ENCODE measurements at places on chromosomes 3 and 15.

- no peak for DNase-seq
These were observed 67.0 kb downstream of the MCTP2 start for GRCh38 chr15:94298364-94298763.

- no peak for DNase-seq
These were observed 11.0 kb downstream of the NDUFB5 start for GRCh38 chr3:179615458-179616173.

DNA sequence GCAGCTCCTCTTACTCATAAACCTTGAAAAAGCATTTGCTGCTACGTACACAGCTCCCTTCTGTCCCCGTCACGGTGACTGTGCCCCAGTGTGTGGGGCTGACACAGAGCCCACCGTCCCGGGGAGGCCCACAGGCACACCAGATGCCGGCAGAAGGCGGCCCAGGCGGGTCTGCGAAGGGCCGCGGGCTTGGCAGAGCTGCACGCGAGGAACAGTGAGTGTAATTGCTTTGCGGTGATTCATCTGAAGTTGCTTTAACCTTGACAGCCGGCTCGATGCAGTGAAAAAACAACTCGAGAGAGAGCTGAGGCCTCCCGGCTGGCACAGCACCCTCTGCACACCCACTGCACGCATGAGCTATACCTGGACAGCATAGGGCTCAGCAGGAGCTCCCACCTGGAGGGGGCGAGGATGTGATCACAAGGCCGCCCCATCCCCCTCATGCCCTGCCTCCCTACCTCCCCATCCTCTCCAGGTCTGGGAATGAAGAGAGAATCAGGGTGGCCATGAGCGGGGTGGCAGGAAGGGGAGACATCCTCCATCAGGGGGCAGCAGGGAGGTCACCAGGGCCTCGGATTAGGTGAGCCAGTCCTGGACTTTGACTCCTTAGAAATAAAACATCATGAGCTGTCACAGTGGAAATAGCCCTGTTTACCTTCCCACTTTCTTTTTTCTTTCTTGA is 172.7 kb downstream of the MEGF11 start:
- no peak for DNase-seq

DNA sequence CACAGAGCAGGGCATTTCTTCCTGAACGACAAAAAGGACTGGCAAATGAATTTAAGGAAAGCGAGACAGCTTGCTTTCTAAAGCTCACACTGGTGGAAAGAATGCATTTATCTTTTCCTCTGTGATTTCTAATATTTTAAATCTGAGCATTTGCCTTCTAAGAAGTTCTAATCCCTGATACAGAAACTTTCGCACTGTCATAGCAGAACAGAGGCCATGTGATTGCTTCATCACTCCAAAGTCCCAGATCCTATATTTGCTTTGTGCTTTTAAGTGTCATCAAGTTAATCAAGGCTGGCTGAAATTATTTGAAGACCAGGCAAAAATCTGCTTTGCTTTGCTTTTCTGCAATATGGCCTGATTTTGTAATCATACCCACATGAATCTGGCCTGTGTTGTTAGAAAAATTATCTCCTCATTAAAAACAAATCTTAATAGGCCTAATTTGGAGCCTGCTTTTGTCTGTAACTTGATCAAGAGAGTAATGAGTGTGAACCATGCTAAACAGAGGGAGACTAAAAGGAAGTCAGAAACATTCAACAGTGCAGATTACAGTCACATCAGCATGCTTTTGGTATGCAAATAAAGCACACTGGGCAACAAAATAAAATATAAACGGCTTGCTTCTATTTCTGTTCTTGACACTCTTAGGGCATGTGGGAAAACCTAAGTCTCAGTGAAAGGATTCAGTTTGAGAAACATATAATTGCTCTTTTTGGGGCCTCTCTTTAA is 178.2 kb upstream of the ADAMTS9 start:
- no peak for DNase-seq

DNA sequence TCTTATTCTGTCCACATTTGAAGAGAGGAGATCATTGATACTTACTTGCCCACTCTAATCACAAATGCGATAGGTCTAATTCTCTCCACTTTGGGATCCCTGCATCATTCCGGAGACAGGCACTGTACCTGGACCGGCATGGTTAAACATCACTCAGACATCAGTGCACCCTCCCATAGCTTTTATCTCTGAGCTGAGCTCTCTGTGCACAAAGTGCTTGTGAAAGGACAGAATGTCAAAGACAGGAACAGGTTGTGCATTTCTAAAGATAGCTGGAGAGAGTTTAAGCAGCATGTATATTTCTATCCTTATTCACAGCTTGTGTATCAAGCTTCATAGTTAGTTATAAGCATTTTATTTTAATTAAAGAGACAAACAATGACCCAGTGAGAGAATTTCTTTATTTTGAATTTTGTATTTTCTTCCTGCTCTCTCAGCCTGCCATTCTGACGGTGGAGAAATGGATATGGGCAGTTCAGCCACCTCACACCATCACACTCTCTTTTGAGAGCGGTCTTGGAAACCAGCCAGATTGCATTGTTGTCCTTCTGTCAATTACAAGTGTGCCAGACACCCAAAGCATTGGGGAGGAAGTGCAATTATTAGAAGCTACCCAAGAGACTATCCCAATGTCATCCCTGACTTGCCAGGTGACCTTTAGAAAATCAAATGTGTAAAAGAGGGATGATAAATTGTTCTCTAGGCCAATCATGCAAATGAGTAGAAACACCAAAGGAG is 65.2 kb upstream of the CHL1 start:
- no peak for DNase-seq

- no peak for DNase-seq
These were observed 549 bp upstream of the SOX14 start for GRCh38 chr3:137763594-137763938.

DNA sequence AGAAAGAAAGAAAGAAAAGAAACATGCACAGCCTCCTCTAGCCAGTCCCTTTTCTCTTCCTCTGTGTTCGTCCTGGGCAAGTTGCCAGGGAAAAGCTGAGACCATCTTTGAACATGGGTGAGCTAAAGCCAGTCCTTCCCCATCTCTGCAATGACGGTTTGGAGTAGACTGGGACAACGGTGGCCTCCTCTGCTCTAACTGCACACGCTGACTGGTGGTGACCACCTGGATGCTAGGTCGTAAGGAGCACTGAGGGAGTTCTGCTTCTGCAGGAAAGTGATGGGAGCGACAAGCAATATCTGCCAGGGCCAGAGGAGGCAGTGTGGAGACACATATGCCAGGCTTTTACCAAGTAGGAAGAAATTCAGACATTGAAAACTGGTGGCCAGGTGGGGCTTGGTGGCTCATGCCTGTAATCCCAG is 111.7 kb downstream of the NUP210 start:
- peak; percentile 24 for DNase-seq

DNA sequence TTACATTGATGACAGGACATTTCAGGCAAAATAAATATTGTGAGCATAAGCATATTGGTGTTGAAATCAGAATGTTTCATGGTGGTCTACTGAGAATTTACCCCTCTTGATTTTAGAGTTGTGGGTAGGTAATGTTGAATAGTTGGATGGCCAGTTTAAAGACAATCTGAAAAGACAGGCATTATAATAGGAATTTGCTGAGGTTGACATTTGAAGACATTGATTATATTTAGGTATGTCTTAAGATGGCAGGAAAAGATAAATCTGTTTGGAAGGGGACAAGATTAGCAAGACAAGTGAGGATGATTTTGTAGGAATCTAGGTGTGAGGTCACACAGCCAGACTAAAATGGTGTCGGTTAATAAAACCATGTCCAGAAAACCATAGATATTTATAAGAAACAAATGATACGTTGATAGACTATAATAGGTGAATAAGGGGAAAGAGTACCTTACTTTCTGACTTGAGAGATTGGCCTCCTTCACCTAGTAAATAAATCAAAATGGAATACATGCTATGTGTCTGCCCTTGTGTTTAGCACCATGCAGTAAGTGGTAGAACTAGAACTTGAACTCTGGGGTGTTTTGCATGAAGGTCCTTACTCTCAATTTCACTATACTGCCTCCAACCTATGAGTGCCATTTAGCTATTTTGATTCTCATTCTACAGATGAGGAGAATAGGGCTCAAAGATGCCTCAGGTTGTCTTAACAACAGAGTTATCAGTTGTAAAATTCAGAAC is 57.9 kb downstream of the ALCAM start:
- DNase-seq: no peak

- no peak for DNase-seq
These were observed 35.7 kb downstream of the DNASE1L3 start for GRCh38 chr3:58175187-58175436.

- no peak for DNase-seq
These were observed 22.3 kb downstream of the NKIRAS1 start for GRCh38 chr3:23894254-23895061.

- DNase-seq: no peak
These were observed 248.3 kb downstream of the VPS13C start for GRCh38 chr15:61811952-61812351.

- DNase-seq: peak; percentile 27
These were observed 15.3 kb downstream of the SPCS1 start for GRCh38 chr3:52721002-52721729.

DNA sequence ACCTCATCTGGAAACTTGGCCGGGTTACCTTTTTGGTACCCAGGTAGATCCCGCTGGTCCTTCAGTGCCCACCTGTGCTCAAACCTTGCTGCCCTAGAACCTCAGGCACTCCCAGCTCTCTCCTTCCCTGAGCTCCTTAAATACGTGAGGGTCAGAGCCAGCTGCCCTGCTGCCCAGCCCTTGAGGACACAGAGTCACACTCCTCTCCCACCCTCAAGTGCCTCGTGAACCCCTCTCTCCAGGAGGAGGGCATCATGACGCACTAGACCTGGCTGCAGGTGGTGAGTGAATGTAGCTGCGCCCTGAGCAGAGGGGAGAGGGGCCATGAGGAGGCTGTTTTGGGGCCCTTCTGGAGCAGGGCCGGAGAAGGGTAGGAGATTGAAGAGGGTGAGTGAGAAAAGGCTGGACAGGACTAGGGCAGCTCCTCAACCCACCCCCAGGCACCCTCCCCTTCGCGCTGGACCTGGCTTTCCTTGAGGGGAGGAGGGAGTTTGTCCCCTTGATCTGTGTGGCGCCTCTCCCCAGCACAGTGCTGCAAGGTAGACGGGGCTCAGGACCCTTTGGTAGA is 941 bp downstream of the SLC12A8 start:
- no peak for DNase-seq

DNA sequence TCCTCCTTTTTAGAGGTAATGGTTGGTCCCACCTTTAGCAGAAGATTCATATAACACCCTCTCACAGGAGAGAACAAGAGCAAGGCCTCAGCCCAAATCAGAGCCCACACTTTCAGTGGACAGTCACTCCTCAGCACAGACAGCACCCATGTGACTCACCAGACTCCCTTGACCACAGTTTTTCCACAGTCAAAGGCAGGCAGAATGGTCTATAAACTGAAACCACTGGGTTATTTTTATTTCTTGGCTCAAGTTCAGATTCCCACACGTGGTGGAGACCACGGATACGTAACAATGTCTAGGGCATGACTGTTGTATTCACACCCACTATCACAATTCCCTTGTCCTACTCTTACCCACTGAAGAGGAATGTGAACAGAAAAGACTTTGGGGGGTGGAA is 237.8 kb upstream of the UBE2E1 start:
- DNase-seq: no peak

GRCh38 chr3:118986734-118987133 is 47.9 kb downstream of the IGSF11 start:
- no peak for DNase-seq

DNA sequence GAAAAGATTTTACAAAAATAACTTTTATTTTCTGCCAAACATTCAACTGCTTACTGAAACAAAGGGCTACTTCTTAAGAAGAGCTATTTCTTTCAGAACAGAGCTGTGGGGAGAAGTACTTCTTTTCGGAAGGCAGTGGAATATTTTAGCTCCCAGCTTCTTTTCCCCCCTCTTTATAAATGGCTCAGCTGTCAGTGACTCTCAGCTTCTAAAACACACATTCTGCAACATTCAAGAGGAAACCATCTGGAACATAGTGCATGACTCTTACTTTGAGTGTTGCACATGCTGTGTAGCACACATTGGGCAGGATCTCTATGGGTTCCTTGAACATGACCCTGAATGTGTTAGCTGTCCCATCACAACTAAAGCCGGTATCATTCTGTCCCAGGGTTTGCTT is 7.0 kb upstream of the C15orf40 start:
- no peak for DNase-seq

GRCh38 chr3:129989414-129989813 is 14.9 kb downstream of the TRH start:
- no peak for DNase-seq

GRCh38 chr3:101039285-101039684 is 46.1 kb upstream of the ABI3BP start:
- DNase-seq: no peak

DNA sequence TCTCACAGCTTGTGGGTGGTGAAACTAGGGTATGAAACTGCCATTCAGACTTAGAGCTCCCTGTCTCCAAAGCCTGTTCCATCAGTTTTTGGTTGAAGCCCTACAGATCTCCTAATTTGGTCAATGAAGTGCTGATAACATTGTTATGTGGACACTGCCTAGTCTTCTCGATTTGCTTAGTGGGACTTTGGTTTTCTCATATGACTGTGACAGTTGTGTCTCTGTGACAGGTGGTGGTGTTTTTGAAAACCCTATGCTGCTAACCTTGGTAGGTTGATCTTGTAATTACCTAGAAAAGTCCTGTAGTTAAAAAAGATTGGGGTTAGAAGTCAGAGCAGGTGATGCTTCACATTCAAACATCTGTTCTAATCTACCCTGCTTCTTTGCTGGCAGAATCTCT is 9.2 kb downstream of the PPM1L start:
- DNase-seq: no peak

GRCh38 chr3:118435851-118436350 is 598.7 kb downstream of the IGSF11 start:
- no peak for DNase-seq

GRCh38 chr3:136929977-136930670 is 27.7 kb upstream of the IL20RB start:
- DNase-seq: no peak

GRCh38 chr3:128076483-128077201 is 24.4 kb downstream of the SEC61A1 start:
- no peak for DNase-seq

GRCh38 chr15:31178705-31179104 is 77.2 kb upstream of the TRPM1 start:
- no peak for DNase-seq

- no peak for DNase-seq
These were observed 1.6 kb upstream of the HYAL3 start for GRCh38 chr3:50300681-50301254.

Data from CD4-positive, alpha-beta T cell treated with Interleukin-12 subunit alpha and Interleukin-12 subunit beta, for 1 hour (primary cell).